Left lung (tissue), 14 donors: ENCODE measurements at places on chromosomes 1 and 21. TPM values are rescaled to one million over a fixed set of nuclear protein-coding genes. Genes with fewer than 3 reads are reported as not detected.

Gene SLC6A9
- 28.5 TPM for total RNA-seq

Gene CACNA1S
- total RNA-seq = 0.12 TPM

Gene ARHGAP29
- 55.2 TPM for total RNA-seq

Gene SERBP1
- total RNA-seq = 174 TPM

Gene MMP23B
- total RNA-seq = 56.7 TPM

Gene HUNK
- 2.9 TPM for total RNA-seq

Gene FTCD
- 0.38 TPM for total RNA-seq

Gene RTCA
- total RNA-seq = 37.1 TPM

Gene TSTD1
- total RNA-seq = 73.5 TPM

Gene C1orf210
- total RNA-seq = 22.5 TPM

Gene ADGRL2
- total RNA-seq = 78.8 TPM

Gene NBPF12
- total RNA-seq = 7.9 TPM

Gene TSPAN2
- total RNA-seq = 10.6 TPM

Gene MYBPH
- 1.3 TPM for total RNA-seq

Gene SPATA17
- total RNA-seq = 1.8 TPM

Gene LMOD1
- total RNA-seq = 17.9 TPM

Gene TCEA3
- total RNA-seq = 28.3 TPM

Gene NIBAN1
- 54.3 TPM for total RNA-seq

Gene PTAFR
- 19.4 TPM for total RNA-seq

Gene CEP85
- 12.1 TPM for total RNA-seq

Gene NMNAT2
- total RNA-seq = 1.5 TPM

Gene ZMPSTE24
- 57.2 TPM for total RNA-seq

Gene MATN1
- 0.08 TPM for total RNA-seq

Gene CHI3L2
- 8.0 TPM for total RNA-seq

Gene BRINP2
- total RNA-seq = 0.08 TPM

Gene GRHL3
- total RNA-seq = 1.6 TPM

Gene WNT3A
- total RNA-seq = 1.5 TPM

Gene SPATA46
- not detected for total RNA-seq

Gene BOLA1
- 13.1 TPM for total RNA-seq

Gene CDC42BPA
- 35.8 TPM for total RNA-seq

Gene KCND3
- total RNA-seq = 8.2 TPM

Gene NPHS2
- not detected for total RNA-seq

Gene GPR25
- total RNA-seq = 0.52 TPM

Gene EPHB2
- 11.3 TPM for total RNA-seq

Gene PDE4B
- 16.8 TPM for total RNA-seq

Gene FCER1G
- 329 TPM for total RNA-seq

Gene AMY1C
- 3.7 TPM for total RNA-seq

Gene ARHGEF16
- total RNA-seq = 11.8 TPM

Gene ZNF683
- 0.86 TPM for total RNA-seq

Gene KRTAP27-1
- not detected for total RNA-seq

Gene LCE1B
- total RNA-seq = not detected

Gene LRRC38
- total RNA-seq = not detected

Gene TMEM125
- 104 TPM for total RNA-seq

Gene BRDT
- total RNA-seq = not detected

Gene GPX7
- total RNA-seq = 12.6 TPM

Gene TOR1AIP2
- total RNA-seq = 108 TPM

Gene TNFRSF9
- total RNA-seq = 4.3 TPM

Gene NKAIN1
- total RNA-seq = not detected

Gene B3GALT2
- total RNA-seq = 1.9 TPM

Gene PDE9A
- 5.1 TPM for total RNA-seq

Gene ZNF648
- not detected for total RNA-seq

Gene SGIP1
- 6.8 TPM for total RNA-seq

Gene HSD11B1
- total RNA-seq = 8.1 TPM
